Stimulated activated CD8-positive, alpha-beta memory T cell treated with anti-CD3 and anti-CD28 coated beads, Interleukin-4, amount 100 ng/mL, for 1 hour (primary cell): ENCODE measurements at places on chromosomes 7 and 10.

GRCh38 chr7:105149827-105150226, 135.8 kb downstream of the KMT2E start:
- DNase-seq: no peak

- no peak for DNase-seq
Observed at GRCh38 chr10:22456486-22456885, 111.2 kb downstream of the SPAG6 start.

DNA sequence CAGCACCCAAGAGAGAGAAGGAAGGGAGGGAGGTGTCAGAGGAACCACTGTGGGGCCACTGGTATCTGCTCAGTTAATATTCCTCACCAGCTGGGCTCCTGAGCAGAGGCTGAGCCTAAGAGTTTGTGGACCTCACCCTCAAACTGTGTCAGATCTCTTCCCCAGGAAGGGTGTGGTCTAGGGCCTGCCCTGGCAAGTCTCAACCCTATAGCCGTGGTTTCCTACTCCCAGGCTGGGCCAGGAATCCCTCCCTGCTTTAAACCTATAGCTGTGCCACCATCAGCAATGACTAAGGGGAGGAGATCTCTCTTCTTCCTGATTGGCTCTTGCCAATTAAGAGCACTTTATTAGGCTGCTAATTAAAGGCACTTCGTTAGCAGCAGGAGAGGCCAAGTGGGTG, 29.9 kb downstream of the POLL start:
- DNase-seq: no peak

GRCh38 chr7:151795168-151795811, 81.6 kb downstream of the PRKAG2 start:
- no peak for DNase-seq

GRCh38 chr7:75739796-75740672, 1.3 kb upstream of the HIP1 start:
- DNase-seq: peak; percentile 7

GRCh38 chr10:44114441-44114840, 270.5 kb downstream of the CXCL12 start:
- DNase-seq: no peak

DNA sequence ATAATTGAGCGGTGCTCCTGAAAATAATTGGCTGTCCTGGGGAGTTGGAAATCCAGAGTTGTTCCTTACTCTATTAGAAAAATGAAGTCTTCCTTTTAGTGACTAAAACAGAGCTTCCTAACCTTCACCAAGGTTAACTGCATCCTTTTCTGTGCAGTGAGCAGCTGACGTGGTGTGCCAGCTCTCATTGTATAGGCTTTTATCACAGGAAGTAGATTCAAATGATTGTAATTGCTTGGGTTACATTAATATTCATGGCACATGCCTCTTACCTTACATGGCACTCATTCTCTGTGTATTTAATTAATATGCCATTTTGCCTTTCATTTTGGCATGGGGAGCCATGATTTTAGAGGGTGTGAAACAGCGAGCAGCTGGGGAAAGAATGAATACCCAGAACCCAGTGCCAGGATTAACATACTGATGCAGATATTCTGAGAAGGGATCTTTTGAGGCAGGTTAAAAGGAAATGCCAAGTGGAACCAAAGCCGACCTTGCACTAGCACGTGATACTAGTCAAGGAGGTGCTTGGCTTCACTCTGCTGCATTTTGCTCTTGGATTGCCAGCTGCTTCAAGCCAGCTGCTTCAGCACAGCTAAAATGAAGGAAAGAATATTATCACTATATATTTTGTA, 115.3 kb downstream of the ST7 start:
- DNase-seq: no peak

DNA sequence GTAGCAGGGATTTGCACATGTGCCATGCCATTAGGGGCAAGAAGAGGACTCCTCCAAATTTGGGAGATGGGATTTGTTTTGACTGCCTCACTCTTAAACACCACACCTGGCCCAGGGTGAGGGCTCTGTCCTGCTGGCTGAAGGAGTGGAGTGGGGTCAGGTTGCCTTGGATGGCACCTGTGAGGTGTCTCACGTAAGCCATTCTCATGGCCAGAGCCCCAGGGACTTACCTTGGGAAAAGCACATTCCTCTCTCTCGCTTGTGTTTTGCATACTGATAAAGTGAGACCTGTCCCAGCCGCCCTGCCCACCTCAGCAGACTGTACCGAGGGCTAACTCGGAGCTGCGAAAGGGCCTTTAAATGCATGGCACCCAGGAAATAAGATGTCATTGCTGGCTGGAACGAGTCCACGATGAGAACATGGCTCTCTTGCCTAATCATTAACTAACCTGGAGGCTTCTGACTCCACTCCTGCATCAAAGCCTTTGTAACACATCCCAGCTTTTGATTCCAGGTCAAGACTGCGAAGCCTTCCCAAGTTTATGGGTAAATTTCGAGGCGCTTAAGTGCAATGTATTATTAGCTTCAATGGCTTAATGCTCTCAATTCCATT, 184.0 kb upstream of the RNF32 start:
- DNase-seq: no peak

DNA sequence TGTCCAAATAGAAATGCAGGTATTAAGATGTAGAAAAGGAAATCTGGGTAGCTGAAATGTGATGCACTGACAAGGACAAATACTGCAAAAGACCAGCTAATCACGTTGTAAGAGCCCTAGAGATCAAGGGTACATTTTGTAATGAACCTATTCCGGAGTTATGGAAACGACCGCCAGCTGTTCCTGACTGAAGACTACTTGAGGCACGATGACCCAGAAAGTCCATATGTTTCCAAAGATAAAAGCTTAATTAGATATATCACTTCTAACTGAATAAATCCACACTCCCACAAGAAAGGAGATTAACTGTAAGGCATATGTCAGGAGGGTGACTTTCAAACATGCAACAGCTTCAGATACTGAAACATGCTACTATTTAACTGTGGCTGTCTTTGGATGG, 253.5 kb downstream of the NSUN6 start:
- DNase-seq: no peak

- DNase-seq: no peak
Observed at GRCh38 chr7:38795593-38795992, 113.4 kb downstream of the VPS41 start.

GRCh38 chr10:64444564-64444963, 923.4 kb downstream of the REEP3 start:
- DNase-seq: no peak

DNA sequence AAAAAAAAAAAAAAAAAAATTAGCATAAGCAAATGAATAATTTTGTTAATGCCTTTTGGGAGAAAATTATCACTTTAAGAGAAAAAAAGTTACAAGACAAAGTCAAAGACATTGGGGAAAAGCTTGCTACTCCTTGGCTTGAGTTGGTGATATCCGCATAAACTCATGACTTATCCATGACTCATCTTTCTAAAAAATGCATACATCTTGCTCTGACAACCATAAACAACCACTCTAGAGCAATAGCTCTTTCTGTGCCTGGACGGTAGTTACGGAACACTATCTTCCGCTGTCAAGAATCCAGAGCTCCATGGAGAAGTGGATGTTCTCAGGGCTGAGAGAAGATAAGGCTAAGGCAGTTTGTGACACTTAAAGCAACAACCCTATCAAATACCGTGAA, 281.1 kb upstream of the PFKP start:
- DNase-seq: no peak

DNA sequence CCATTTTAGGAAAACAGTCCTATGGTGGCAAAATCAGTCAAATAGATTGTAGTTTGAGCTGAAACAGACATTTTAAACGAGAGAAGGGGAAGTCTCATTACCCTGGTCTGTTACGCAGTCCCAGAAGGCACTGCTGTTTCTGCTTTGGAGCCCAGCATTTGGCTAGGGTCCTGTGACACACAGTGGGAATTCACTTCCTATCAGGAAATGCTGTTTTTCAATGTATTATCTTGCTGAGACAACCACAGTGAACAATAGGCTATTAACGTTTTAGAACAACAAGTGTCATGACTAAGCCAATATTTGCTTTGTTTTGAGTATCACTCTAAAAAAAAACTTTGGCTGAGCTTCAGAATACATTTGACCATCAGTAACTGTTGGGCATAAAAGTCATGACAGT, 74.1 kb downstream of the ADD3 start:
- no peak for DNase-seq

GRCh38 chr7:1670894-1671593, 967 bp downstream of the ELFN1 start:
- DNase-seq: no peak

- no peak for DNase-seq
Observed at GRCh38 chr7:87534072-87534471, 58.6 kb upstream of the ABCB4 start.

GRCh38 chr10:89805599-89806013, 104.2 kb downstream of the KIF20B start:
- DNase-seq: no peak

DNA sequence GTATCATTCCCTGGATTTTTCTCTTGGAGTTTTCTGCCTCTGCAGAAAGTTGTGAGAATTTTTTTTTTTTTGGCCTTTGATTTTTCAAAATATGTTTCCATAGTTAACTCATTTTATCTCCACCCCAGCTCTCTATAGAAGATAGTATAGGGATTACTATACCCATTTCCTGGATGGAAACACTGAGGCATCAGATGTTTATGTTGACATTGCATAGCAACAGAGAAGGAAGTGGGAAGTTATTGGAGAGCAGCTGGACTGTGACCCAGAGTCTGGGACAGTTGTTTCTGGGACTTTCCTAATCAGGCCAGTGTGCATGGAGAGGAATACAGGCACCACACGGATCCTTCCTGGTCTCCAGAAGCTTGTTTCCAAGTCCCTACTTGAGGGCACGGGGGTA, 158.0 kb downstream of the CDH23 start:
- DNase-seq: no peak

DNA sequence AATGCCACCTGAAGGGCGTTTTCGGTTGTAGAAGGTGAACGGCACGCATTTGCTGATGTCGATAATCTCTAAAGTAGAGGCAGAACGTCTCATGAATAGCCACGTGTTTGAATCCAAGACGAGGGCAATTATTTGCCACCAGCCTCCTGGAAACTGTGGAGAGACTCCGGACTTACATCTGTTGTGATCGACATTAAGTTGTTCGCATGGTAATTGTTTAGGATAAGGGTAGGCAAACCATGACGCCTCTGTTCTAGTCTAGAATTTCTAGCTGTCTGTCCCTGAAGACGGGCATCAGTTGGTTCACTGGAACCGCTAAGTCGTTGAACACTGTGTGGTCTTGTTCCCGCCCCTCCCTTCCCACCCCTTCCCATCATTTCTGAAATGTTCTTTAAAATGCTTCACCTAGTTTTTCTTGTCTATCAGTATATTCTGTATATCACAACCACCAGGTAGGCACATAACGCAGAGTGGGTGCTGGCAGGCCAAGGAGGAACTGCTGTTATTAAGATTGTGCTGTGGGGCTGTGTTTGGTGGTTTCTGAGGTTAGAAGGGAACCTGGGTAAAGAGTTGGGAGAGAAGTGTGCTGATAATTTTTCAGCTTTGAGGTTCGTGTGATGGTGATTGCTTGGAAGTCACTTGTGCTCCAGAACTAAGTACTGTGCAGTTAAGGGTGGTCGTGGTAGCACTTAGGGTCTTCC, 1.2 kb downstream of the UBE3C start:
- no peak for DNase-seq

DNA sequence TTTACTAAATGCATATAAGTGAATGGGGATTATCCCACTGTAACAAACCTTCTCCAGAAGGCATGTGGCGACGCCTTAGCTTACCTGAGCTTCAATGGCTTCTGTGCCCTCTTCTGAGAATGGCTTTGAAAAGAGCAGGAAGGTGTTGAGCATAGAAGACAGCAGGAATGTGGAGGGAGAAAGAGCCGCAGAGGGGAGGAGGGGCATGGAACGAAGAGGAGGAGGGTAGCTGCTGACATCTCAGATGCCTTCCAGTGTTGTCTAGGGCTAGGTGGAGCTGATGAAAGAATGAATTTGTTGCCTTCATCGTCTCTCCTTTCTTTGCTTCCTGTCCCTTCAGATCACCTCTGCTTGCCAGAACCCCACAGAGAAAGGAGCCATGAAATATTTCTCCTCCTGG, 86.2 kb downstream of the ITIH5 start:
- no peak for DNase-seq

DNA sequence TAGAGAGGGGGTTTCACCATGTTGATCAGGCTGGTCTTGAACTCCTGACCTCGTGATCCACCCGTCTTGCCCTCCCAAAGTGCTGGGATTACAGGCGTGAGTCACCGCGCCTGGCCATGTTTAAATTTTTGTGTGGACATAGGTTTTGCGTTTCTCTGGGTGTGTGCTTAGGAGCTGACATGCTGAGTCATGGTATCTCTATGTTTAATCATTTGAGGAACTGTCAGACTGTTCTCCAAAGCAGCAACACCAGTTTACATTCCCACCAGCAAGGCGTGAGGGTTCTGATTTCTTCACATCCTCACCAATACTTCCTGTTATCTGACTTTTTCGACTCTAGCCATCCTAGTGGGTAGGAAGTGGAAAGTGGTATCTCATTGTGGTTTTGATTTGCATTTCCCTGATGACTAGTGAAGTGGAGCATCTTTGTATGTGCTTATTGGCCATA, 153.7 kb downstream of the DNAJB6 start:
- DNase-seq: no peak

DNA sequence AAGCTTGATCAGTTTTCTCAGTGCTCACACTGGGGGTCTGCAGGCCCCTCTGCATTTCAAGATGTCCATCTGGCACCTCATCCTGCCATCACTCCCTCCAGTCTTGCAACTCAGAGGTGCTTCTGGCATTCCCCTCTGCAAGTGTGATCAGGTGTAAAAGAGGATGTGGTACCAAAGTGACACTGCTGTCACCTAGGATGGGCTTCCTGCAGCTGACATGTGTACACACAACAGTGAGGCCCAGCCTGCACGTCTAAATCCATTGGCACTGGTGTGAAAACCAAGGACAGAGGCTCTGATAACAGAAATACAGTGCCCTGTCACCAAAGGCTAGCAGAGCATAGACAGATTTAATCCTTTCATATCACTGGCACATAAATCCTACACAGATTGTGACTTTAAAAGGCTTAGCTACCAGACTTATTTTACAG, 162.5 kb upstream of the CELF2 start:
- DNase-seq: no peak

DNA sequence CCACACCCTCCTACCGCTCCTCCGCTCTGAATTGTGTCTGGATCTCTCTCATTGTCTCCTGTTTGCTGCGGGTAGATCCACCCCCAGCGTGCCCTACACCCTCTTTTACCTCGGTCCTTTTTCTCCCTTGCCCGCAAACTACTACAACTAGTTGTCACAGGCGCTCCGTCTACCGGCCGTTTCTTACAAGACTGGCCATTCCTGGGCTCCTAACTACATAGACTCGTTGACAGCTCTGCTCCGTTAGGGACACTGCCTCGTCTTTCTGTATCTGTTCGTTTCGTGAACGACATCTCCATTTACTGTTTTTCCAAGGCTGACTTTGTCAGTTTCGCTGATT, 786 bp downstream of the TAF3 start:
- DNase-seq: no peak
